ENCODE measurements at places on chromosomes 5 and 9.

GRCh38 chr5:38258319-38259061 is at the start of gene EGFLAM:
TSS of gene EGFLAM (plus strand) at chr5:38258559. CDS start at chr5:38258755, 196 bp downstream.
- DNase-seq = no peak

- DNase-seq = no peak
Observed at GRCh38 chr9:69046723-69047122, 11.2 kb downstream of the FXN start.

GRCh38 chr5:135587721-135588663 is 9.2 kb upstream of the CXCL14 start:
- DNase-seq = peak; percentile 66

DNA sequence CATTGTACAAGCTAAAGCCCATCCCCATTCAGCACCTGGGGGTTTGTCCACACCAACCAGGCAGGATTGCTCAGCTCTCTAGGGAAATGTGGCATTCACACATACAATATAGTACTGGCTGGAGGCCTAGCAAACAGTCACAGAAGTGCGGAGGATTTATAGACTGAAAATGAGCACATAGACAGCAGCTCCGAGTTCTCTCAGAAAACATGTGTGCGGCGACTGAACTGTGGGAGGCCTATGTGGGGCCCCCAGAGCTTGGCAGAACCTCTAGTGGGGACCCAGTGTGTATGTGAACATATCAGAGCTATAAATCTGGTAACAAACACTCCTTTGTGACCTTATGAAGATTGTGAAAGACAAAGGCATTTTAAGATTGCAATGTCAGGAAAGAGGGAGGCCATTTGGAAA is 431.1 kb downstream of the DTWD2 start:
- no peak for DNase-seq

- no peak for DNase-seq
Observed at GRCh38 chr9:83629433-83630104, 6.6 kb downstream of the IDNK start.

DNA sequence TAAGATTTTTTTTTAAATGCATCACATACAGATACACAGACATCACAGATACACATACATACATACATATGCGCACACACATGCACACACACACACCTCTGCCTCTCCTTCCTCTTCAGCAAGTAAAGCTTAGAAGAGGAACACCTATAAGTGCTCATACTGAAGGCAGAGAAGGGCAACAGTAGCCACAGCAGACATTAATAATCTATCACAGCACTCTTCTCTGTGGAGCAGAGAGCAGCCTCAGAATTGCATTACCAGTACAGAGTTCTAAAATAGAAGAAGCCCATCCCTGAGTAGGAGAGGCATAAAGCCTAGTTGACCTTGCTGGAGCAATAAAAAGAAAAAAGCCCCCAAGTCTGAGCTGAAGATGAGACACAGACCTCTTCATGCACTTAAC is 110.6 kb downstream of the MLLT3 start:
- DNase-seq = no peak

DNA sequence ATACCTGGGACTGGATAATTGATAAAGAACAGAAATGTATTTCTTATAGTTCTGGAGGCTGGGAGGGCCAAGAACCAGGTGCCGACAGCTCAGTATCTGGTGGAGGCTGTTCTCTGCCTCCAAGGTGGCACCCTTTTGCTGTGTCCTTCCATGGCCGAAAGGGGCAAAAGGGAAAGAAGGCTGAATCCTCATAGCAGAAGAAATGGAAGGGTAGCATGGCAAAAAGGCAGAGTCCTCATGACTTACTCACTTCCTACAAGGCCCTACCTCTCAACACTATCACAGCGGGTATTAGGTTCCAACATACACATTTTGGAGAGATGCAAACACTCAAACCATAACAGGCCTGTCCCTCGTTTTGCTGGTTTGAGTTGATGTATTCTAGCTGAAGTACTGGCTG is 25.1 kb upstream of the MED10 start:
- DNase-seq = no peak

DNA sequence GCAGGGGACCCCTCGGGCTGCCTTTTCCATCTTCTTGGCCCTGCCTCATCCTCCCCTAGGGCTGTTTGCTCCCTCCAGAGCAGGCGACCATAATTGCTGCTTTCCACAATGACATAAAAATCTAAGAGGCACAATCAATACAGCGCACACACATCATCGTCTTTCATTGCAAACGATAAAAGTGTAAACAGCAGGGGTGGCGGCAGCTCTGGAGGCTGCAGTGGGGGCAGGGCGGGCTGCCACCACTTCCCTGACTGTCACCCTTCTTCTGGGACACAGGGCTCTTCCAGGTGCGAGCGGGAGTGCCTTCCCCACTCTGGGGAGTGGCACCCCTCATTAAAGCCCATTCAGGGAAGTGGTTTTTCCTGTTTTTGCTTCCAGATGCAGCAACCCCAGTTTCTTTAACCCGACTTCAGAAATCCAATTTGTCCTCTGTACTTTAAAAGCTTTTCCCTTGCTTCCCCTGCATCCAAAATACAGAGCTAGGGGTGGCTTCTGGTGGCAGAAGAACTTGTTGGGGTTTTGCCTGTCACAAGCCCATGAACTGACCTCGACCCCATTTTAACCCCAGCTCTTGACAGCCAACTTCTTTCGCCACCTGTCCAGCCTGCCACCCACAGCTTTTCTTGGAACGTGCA is 45.7 kb downstream of the TSPAN17 start:
- DNase-seq = no peak

DNA sequence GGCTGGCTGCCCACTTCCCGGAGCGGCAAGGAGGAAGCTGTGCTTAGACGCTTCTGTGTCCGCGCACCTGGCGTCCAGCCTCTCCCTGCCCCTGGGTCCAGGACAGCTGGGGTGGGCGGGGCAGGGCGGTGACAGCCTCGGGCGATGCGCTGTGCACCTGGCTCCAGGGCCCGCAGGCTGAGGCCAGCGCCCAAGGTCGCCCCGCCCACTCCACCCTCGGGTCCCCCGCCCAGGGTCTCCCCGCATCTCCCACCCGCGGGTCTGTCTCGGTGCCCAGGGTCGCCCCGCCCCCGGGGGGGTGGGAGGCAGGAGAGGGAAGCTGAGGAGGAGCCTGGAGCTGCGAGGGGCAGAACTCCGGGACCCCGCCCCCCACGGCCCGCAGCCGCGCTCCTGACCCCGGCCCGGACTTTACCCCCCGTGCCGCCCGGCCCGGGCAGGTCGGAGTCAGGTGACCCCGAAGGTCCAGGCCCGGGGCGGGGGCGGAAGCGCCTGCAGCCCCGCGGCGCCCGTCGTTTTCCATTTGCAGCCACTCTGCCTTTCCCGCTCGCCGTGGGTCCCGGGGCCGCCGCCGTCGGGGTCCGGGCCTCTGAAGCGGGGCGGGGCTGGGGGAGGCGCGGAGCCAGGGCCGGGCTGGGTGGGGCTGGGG is at the start of gene ENTPD8:
TSS of gene ENTPD8 (minus strand) at position 69 of the 646 bp plus-strand sequence. CDS start 3,072 bp downstream, outside the sequence.
- peak; percentile 50 for DNase-seq

- no peak for DNase-seq
Observed at GRCh38 chr5:142626099-142626498, 59.8 kb downstream of the FGF1 start.

- DNase-seq = no peak
Observed at GRCh38 chr5:132454361-132454760, 36.2 kb downstream of the IRF1 start.

GRCh38 chr9:35650341-35651158 is at the start of gene SIT1:
TSS of gene SIT1 (minus strand) at chr9:35650931. CDS start at chr9:35650853, 78 bp downstream.
- DNase-seq = no peak

GRCh38 chr9:122122903-122123632 is 30.0 kb upstream of the TTLL11 start:
- peak; percentile 60 for DNase-seq

GRCh38 chr5:306011-306805 is 15.3 kb upstream of the AHRR start:
- DNase-seq = no peak

DNA sequence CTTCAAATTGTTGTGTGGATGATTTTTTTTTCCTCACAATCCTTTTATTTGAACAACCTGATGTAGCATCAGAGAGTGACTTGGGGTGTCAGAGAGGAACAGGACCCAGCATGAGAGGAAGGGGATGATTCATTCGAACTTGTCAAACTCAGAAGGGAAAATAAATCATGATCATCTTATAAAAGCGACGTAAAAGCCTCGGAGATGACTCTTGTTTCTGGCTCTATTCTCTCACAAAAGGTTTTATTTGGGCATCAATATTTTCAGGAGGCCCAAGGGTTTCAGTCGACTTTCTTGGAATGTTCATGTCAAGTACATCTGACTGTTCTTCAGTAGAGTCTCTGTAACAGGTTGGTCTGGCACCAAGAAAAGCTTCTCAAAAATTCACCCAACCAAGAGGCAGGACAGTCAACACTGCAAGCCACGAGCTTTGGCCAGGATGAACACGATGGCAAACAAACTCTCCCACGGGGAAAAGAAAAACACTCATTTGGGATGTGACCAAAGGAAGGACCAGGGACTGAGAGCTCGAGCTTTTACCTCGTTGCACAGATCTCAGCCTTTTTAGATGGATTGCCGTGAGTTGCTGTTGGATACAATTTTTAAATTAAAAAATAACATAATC is 55.1 kb downstream of the ANKH start:
- DNase-seq = no peak

DNA sequence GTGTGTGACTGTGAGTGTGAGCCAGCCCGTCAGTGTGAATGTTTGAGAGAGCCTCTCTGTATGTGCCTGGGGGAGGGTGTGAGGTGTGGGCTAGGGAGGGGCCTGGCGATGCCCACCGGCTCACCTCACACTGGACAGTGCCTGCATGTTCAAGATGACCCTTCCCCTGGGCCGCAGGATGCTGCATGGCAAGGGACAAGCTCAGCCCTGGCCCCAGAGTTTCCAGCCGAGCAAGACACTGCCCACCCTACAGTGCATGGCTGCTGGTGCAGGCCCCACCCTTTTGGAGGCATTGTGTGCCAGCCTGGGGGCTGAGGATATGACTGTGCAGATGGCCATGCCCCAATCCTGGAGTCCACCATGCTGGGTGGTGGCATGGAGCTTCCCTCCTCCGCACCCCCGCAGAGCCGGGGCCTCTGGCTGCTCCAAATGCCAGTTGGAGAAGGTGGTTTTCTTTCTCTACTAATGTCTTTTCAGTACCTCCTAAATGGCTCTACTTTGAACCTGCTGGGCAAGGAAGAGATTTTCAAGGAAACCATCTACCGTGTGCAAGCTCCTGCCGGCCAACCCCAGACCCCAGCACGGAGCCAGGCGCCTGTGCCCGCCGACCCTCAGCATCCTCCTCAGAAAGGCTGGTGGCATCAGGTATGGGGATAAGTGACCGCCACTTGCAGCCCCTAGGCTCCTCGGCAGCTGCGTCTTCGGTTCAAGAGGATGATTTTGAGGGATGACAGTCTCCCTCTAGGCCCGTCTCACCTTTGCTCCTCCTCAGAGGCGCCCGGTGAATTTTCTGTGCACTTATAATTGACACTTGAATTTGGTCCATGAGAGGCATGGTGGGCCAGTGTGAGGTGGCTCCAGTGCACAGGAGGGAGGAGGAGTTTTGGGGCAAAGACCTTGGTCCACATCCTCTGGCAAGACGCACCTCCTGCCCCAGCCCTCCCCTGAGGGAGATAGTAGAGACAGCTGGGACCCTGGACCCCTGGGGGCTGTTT is 27.7 kb downstream of the FGD3 start:
- DNase-seq = no peak

DNA sequence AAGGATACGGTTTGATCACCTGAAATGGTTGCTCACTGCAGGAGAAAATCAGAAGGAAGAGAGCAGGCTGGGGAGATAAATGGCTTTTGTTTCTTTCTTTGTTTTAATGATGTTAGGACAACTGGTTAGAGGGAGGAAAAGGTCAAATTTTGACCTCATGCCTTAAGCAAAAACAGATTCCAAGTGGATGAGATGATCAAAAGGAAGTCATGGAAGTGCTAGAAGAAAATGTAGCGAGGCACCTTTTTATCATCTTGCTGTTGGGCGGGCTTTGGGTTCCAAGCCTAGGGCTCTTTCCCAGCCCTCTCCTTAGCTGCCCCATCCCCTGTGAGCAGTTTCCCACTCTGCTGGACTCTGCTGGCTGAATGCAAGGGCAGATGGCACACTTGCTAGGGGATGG is 127.9 kb downstream of the ADAMTS2 start:
- DNase-seq = no peak

Data from posterior cingulate gyrus (tissue), 11 donors.